ENCODE measurements at places on chromosomes 2 and 18.

- DNase-seq = no peak
Measured at GRCh38 chr2:217338306-217338916, 478.5 kb upstream of the TNP1 start.

DNA sequence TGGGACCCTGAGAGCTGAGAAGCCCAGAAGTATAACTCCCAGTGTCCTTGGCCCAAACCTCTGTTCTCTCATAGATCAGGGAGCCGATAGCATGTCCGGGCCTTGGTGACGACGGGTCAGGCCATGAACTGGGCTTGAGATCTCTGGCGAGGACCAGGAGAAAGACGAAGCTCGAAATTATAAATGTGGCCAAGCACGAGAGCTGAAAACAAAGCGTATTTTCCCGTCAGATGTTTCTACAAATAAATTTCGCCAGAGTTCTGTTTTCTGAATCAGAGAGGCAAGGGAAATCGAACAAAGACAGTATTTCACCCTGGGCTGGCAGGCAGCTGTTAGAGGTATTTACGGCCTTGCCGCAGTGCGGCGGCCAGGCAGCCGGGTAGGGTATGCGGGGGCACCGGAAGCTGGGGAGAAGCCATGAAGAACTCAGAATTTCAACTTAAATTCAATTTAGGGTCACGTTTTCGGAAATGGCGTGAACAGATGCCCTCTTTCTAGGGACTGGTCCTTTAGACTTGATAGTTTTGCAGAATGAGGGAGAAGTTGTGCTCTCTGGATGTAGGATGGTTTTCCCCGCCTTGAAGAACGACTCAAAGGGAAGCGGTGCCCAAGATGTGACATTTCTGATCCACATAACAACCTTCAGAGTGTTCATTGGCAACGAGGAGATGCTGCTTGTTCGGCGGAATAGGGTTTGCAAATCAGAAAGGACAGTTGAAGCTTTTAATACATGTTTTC lies 9.6 kb downstream of the HOXD8 start:
- no peak for DNase-seq

- no peak for DNase-seq
Measured at GRCh38 chr2:47896450-47896968, 9.8 kb downstream of the FBXO11 start.

GRCh38 chr2:24793761-24794435 lies 673 bp downstream of the CENPO start:
- DNase-seq = no peak

DNA sequence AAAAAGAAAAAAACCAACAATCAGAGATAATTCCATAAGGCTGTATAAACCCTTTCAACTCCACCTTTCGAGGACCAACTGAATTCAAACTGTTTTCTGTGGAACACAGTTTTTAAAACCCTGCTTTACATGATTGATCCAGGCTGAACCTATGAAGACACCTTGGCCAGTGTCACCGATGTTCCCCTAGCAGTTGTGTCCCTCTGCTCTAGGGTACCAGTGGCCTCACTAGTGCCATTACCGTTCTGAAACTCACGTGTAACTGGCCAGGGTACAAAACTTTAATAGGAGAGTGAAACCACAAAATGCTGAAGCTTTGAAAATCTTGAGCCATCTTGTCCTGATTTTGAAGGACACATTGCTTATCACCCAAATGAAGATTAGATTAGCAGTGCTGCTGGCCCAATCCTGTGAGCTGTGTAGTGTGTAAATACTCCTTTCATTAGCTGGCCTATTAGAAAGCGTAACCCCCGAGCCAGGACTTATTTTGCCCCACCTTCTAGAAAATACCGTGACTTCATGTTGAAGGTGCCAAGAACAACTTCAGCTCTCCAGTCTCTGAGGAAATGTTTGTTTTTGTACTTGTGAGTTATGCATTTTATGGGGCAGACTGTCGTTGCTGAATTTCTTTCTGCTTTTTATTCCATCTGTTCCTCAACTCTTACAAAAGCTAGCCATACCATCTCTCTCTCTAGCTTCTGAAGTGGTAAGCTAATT lies 147.8 kb upstream of the MAP3K20 start:
- DNase-seq = no peak

Measured in activated CD4-positive, alpha-beta T cell treated with anti-CD3 and anti-CD28 coated beads, Interleukin-2, amount 50 U/mL, for 4 hours (primary cell).